ENCODE measurements at places on chromosomes 4 and X.

GRCh38 chrX:116317409-116317808, 119.0 kb upstream of the SLC6A14 start:
- DNase-seq: no peak

DNA sequence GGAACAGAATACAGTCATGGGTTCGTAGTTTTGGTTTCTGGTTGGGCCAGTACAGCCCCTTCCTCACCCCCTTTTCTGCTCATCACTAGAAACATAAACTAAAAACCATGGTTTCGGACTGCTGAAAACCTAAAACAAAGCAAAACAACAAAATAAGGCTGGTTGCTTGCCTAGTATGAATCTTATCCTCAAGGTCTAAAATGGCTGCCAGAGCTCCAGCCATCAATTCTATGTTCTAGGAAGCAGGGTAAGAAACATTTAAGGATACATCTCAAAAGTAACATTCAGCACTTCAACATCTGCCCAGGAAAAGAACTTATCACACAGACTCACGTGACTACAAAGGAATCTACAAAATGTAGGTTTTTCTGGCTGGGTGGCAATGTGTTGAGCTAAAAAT, 31.5 kb downstream of the PPP3CA start:
- DNase-seq: no peak

DNA sequence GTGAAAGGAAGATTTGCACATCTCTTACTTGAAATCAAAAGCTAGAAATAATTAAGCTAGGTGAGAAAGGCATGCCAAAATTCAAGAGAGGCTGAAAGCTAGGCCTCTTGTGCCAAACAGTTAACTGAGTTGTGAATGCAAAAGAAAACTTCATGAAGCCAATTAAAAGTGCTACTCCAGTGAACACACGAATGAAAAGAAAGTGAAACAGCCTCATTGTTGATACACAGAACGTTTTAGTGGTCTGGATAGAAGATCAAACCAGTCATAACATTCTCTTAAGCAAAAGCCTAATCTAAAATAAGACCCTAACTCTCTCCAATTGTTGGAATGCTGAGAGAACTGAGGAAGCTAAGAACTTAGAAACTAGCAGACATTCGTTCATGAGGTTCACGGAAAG, 122.3 kb downstream of the UNC5C start:
- DNase-seq: no peak

- DNase-seq: no peak
Measured at GRCh38 chr4:23220911-23221310, 528.2 kb downstream of the GBA3 start.

DNA sequence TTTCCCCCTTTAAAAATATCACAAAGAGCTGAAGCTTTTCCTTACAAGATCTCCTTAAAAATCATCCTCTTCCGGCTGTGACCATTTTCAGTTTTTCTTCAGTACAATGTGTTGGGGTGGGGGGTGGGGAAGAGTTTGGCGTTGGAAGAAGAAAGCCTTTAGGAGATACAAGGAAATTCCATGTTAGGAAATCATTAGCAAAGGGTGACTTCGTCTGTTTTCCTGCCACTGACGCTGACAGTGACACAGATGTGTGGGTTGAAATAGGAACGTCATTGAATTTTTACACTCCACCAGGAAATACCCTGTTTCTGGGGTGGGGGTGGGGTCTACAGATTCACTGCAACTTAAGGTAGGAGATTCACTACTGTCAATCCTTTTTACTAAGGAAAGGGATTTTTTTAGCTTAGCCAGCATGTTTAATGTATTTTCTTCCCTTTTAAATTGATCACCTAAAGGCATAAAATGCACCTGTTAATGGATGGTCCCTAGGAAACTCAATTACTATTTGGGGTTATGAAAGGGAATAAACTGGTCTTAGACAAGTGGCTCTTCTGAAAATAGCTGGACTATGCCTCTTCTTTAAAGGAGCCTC, 3.9 kb downstream of the MAMLD1 start:
- no peak for DNase-seq

GRCh38 chr4:142405021-142405694, 440.9 kb downstream of the INPP4B start:
- no peak for DNase-seq

- DNase-seq: no peak
Measured at GRCh38 chrX:3501833-3502535, 155.5 kb upstream of the MXRA5 start.

DNA sequence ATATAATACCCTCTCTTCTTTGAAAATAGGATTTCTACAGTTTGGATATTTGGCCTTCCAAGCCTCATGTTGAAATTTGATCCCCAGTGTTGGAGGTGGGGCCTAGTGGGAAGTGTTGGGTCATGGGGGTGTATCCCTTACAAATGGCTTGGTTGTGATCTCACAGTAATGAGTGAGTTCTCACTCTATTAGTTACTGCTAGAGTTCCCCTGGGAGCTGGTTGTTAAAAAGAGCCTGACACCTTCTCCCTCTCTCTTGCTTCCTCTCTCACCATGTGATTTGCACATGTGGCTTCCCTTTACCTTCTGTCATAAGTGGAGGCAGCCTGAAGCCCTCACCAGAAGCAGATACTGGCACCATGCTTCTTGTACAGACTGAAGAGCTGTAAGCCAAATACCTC, 73.9 kb downstream of the HDAC8 start:
- no peak for DNase-seq

- no peak for DNase-seq
Measured at GRCh38 chrX:39843318-39843717, 254.4 kb downstream of the BCOR start.

DNA sequence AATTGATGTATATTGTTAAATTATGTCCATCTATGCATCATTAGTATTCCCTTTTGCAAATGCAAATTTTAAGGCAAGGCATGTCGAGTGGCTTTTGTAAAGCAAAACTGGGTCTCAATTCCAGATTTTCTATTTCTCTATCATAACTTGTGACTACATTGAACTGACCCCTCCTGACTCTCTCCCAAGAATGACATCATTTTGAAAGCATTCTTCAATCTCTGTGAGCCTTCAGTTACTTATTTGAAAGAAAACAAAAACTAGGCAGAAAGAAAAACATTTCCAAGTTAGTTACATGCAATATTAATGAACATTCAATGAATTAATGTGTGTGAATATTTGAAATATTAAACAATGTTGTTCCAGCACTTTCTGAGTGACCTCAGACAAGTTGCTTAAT, 314.3 kb upstream of the CLNK start:
- DNase-seq: no peak

GRCh38 chr4:118910221-118910620, 21.6 kb downstream of the SYNPO2 start:
- no peak for DNase-seq

- no peak for DNase-seq
Measured at GRCh38 chrX:106906361-106906760, 3.2 kb upstream of the RIPPLY1 start.

- DNase-seq: no peak
Measured at GRCh38 chrX:133606990-133607389, 191.7 kb upstream of the GPC4 start.

GRCh38 chrX:69077895-69078455, 87.3 kb downstream of the PJA1 start:
- DNase-seq: no peak

- no peak for DNase-seq
Measured at GRCh38 chr4:14083150-14083549, 455.6 kb upstream of the BOD1L1 start.

DNA sequence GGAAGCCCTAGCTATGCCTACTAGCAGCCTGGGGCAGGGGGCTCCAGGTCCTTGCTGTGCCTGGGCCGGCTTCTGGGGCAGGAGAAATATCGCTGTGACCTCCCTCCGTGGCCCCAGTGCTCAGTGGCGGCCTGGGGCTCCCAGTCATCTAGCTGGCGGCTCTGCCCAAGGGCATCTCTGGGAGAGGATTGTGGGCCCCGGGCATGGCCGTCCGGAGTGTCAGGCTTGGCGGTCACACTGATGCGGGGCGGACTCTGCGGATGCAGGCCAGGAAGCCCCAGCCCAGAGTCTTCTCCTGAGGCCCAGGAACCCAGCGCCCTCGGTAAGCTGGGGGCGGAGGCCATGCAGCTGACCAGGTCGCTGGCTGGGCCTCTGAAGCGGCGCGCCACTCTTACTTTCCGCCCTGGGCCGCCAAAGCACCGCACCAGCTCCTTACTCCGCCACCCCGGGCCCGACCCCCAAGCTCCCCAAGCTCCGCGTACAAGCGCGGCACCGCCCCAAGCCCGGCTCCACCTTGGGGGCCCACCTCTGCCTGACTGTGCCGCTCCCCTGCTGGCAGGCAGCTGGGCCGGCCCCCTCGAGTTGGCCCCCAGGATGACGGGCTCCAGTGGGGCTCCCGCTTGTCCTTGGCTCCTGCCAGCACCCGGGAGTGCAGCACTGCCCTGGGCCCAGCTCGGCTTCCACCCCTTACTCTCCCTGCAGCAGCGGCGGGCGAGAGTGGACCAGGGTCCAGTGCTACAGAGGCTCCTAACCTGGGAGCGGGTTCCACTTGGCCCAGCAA, 720.0 kb downstream of the PCDH18 start:
- DNase-seq: no peak

GRCh38 chr4:76017056-76017686, 6.1 kb downstream of the CXCL10 start:
- DNase-seq: no peak

DNA sequence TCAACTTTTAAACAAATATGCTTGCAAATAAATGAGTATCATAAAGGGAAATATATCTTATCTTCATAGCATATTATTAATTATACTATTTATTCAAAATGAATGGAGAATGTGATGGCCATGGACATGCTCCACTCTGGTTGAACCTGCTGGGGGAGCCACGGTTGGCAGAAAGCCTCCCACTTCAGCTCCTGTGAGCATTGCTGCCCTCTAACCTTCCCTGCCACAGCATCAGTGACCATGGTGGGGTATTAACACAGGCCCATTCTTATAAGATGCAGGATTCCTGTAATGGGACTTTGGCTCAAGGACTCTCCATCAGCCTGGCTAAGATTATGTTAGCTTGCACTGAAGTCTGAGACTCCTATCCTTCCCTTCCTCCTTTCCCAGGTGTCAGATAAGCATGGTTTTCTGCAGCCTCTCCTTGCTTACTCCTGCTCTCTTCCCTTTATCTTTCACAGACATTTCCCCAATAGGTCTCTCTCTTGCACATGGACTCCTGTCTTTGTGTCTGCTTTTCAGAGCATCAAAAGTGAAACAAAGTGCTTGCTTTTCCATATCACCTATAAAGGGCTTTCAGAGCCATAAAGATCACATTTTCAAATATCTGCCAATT, 4.9 kb upstream of the ABRAXAS1 start:
- DNase-seq: no peak

GRCh38 chr4:53147711-53148110, 218.2 kb downstream of the SCFD2 start:
- DNase-seq: no peak

- DNase-seq: peak; percentile 32
Measured at GRCh38 chrX:16278927-16279326, 111.6 kb downstream of the MAGEB17 start.

GRCh38 chr4:152390216-152390615, 145.7 kb downstream of the FBXW7 start:
- no peak for DNase-seq

- no peak for DNase-seq
Measured at GRCh38 chr4:95141361-95141760, 383.6 kb downstream of the BMPR1B start.

GRCh38 chrX:118513120-118513898, 17.7 kb downstream of the DOCK11 start:
- no peak for DNase-seq

DNA sequence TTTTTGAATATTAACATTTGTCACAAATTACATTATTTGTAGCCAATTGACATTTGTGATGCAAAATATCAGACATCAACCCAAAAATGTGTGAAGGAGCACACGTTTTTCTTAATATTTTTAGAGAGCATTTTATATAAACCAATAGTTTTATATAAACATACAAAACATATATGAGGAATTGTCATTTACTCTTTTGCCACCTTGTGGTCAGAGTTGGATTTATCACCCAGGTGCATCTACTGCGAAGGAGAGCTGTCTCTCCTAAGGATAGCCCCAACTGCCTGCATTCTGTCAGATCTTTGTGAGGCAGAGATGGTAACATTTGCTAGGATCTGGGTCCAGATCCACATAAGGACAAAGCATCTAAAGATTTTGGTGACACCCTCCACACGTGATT, 2.5 kb upstream of the USP27X start:
- peak; percentile 15 for DNase-seq

- no peak for DNase-seq
Measured at GRCh38 chr4:96149894-96150293, 310.0 kb downstream of the PDHA2 start.

DNA sequence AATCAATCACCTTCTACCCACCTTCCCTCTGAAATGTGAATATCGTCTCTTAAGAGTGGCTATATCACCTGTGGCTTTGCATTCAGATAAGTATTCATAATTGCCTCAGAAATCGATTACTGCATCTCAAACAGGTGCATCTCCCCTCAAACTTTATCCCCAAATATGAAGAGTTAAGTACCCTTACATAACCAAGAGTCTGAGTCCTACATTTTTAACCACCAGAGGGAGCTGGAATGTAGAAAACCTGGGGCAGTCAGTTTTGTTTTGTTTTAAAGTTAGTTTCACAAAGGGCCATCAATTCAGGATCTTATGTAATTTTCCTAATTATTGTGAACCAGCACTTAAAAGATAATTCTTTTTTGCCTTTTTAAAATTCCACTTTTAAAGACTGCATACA, 5.7 kb downstream of the TCEANC start:
- DNase-seq: no peak

DNA sequence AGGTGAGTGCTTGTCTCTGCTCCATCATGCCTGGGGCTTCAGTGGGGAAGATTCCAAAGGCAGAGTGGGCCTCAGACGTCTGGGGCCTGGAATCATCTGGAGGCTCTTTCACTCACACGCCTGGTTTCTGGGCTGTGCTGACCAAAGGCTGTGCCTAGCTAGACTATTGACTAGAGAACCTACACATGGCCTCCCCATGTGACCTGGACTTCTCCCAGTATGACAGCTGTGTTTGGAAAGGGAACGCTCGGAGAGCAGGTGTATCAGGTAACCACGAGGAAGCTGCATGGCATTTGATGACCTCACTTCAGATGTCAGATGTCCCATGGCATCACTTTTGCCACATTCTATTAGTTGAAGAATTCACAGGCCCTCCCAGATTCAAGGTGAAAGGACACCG, 51.0 kb downstream of the ADGRL3 start:
- DNase-seq: peak; percentile 88

- DNase-seq: no peak
Measured at GRCh38 chr4:82124365-82124764, 249.4 kb downstream of the HNRNPD start.

GRCh38 chr4:180284267-180284666, 1958.9 kb upstream of the TENM3 start:
- DNase-seq: no peak

GRCh38 chr4:13329963-13330362, 154.2 kb downstream of the RAB28 start:
- peak; percentile 68 for DNase-seq

GRCh38 chr4:5003372-5003857, 15.8 kb downstream of the CYTL1 start:
- DNase-seq: no peak

- DNase-seq: no peak
Measured at GRCh38 chr4:7111441-7111840, 43.6 kb upstream of the GRPEL1 start.
